GOT3 (cell line): ENCODE measurements at places on chromosomes 16 and 17.

DNA sequence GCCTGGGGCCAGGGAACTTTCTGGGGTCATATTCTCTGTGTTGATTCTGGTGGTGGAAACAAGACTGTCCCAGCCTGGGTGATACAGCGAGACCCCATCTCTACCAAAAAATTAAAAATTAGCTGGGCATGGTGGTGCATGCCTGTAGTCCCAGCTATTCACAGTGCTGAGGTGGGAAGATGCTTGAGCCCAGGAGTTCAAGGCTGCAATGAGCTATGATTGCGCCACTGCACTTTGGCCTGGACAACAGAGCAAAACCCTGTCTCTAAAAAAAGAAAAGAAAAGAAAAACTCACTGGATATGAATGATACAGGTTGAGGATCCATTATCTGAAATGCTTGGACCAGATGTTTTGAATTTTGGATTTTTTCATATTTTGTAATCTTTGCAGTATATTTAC lies 13.6 kb downstream of the SCGB1C2 start:
- no peak for DNase-seq

- no peak for DNase-seq
Measured at GRCh38 chr17:77734371-77735080, 224.0 kb upstream of the TNRC6C start.

- no peak for DNase-seq
Measured at GRCh38 chr16:19115148-19116021, 1.6 kb downstream of the ITPRIPL2 start.

GRCh38 chr17:31394544-31394943 lies 3.1 kb downstream of the RAB11FIP4 start:
- no peak for DNase-seq

GRCh38 chr17:21511363-21512195 lies 135.4 kb downstream of the KCNJ12 start:
- DNase-seq: no peak

DNA sequence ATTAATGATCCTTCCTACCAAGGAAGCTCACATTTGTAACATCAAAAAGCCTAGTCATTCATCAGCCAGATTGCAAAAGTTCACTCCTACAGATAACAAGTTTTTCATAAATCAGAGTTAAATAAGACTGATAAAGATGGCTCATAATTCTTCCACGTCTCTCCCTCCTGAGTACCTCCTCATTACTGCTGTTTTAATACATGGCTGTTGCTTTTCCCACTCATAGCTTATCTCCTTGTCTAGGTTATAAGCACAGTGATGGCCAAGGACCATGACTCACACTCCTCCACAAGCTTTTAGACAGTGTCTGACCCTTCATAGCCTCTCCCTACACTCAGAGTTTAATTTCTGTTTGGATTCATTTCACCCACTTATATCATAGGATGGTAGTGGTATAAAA lies 100.9 kb upstream of the MON1B start:
- no peak for DNase-seq

DNA sequence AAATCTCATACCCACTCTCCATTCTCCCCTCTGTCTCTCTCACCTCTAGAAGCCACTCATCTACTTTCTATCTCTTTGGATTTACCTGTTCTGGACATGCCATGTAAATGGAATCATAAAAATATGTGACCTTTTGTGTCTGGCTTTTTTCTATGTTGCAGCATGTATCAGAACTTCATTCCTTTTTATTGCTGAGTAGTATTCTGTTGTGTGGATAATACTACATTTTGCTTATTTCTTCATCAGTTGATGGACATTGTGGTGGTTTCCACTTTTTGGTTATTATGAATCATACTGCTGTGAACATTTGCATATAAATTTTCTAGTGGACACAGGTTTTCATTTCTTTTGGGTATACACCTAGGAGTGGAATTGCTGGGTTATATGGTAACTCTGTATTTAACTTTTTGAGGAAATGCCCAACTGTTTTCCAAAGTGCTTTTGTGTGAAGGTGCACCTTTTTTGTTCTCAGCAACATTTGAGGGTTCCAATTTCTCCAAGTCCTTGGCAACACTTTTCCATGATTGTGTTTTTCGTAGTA lies 18.2 kb downstream of the MRTFB start:
- DNase-seq: no peak

DNA sequence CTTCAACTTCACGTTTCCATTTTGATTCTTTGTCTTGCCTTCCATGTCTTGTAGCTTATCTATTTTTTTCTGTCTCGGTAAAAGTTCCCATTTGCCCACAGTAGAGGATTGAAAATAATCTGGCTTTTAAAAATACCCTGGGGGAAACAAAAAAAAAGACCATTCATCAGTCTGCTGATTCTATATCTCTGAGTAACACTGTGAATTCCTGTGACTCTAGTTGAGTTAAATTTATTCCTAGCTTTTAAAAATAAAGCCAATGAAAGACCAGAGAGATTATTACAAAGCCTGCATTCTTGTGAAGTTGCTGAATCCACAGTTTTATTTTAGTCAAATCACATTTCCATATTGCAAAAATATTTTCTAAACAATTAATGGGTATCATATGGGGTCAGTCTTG lies 532.3 kb downstream of the CDH13 start:
- no peak for DNase-seq

DNA sequence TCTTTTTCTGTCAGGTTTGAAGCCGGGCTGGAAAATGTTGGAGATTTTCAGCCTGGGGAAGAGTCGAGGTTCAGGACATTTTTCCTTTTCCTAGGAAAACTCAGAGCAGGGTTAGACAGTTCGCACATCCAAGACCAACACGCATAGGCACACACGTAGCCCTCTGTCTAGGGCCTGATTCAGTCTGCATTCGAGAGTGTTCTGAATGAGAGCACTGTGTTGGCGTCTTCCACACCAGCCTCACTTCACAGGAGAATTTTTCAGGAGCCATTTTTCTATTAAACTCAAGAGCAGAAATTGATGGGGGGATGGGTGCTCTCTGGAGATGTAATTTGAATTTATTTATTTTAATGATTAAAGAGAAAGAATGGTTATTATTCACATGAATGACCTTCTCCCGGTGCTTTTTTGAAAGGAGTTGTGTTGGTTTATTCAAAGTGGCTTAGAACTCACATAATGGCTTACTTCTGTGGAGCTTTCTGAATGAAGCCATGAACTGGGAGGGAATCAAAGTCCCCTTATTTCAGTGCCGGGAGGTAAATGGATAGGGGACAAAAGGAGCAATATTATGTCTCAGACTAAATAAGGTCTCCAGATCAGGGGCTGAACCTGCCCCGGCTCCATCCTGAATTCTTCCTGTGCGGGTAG lies 194.3 kb downstream of the CCDC182 start:
- DNase-seq: no peak

- no peak for DNase-seq
Measured at GRCh38 chr17:70405492-70406220, 236.3 kb downstream of the KCNJ2 start.

GRCh38 chr17:43661699-43662412 lies at the start of gene MEOX1:
MEOX1 (minus strand) TSS chr17:43661922; CDS start chr17:43661534, 388 bp downstream.
- DNase-seq: no peak

DNA sequence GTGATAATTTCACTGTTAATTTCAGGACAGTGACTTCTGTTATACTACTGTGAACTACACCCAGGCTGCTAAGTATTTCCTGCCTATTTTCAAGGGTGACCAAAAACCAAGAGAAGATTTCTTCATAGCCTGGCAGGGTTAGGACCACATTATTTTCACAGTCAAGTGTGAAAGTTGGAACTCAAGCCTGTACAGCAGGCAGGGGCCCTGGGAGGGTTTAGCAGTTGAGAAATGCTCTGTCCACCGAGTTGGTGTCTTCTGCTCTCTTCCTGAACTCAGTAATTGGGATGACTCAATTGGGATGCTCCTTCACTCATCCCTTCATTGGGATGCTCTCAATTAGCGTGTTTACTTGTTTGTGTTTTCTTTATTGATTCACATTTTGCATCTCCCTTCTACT lies 347.3 kb upstream of the CDH11 start:
- DNase-seq: no peak

DNA sequence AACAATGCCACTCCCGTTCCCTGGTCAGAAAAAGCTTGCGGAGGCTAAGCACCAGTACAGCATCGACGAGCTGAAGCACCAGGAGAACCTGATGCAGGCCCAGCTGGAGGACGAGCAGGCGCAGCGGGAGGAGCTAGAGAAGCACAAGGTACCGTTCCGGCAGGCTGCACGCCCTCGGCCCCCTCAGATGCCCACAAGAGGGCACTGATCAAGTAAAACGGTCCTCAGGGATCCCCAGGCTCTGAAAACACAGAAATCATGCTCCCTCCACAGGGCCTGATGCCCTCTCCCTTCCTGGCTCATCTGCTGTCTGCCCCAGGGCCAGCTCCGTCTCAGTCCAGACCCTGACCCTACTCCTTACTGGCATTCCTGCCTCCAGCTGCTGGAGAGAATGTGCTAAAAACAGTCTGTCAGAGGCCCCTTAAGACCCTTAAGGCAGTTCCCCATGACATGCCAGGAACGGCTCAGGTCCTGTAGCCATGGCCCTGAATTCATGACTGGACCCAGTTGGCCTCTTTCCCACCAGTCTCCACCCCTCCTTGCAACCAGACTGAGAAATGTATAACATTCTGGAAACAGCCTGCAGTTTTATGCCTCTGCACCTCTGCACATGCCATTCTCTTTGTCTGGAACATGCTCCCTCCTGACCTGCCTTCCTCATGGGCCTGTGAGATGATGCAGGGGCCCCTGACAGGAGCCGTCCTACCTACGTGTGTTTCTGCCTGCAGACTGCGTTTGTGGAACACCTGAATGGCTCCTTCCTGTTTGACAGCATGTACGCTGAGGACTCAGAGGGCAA lies 21.8 kb downstream of the DRC3 start:
- no peak for DNase-seq

GRCh38 chr16:57471209-57471608 lies 8.7 kb downstream of the POLR2C start:
- DNase-seq: no peak
